ENCODE measurements at places on chromosomes 16 and 17.

DNA sequence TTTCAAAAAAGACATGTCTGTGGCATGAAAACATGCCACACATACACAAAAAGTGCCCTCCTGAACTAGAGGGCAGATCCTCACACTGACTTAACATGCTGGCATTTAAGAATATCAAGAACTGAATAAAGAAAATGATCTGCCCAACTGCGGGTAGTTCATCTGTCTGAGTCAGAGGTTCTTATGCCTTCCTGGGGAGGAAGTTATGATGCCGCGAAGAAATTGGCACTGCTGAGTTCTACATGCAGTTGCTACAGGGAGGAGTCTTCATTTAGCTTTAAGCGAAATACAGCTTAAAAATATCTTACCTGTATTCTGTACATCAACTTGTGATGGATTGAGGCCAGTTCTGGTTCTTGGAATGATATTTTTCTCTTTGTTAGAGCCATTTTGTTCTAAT, 6.3 kb downstream of the ALDH3A2 start:
- no peak for DNase-seq

GRCh38 chr17:70857351-70857750, 688.0 kb downstream of the KCNJ2 start:
- DNase-seq: no peak

DNA sequence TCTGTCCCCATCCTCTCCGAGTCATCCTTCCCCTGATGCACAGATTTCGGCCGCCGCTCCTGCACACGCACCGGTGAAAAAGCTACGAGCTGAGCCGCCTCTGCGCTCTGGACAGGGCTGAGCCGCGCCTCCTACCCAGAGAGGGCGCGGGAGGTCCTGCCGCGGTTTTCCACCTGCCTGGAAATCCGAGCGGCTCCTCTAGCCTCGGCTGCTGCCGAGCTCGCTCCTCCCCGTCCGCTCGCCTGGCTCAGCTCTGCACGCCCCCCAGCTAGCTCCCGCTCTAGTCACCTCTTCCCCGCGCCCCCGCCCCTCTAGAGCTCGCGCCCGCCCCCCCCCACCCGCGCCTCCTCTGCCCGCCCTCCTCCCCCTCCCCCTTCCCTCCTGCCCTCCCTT, 198 bp upstream of the SHISA9 start:
- no peak for DNase-seq

GRCh38 chr17:9148905-9149525, 127.7 kb downstream of the NTN1 start:
- no peak for DNase-seq

DNA sequence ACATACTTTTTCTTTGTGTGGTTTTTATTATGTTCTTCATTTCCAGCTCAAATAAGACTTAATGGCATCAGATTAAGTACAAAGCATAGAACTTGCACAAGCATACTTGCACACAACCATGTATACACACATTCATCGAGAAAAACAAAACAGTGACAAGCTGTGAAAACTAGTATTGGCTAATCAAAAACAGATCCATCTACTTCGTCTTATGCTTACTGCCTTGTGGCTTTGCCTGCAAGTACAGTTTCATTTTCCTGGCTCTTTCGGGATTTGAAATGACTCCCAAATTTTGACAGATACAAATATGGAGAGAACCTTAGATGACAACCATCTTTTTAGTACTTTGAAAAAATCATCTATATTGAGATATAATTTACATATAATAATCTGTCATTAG, 338.3 kb downstream of the BCAS3 start:
- DNase-seq: no peak

DNA sequence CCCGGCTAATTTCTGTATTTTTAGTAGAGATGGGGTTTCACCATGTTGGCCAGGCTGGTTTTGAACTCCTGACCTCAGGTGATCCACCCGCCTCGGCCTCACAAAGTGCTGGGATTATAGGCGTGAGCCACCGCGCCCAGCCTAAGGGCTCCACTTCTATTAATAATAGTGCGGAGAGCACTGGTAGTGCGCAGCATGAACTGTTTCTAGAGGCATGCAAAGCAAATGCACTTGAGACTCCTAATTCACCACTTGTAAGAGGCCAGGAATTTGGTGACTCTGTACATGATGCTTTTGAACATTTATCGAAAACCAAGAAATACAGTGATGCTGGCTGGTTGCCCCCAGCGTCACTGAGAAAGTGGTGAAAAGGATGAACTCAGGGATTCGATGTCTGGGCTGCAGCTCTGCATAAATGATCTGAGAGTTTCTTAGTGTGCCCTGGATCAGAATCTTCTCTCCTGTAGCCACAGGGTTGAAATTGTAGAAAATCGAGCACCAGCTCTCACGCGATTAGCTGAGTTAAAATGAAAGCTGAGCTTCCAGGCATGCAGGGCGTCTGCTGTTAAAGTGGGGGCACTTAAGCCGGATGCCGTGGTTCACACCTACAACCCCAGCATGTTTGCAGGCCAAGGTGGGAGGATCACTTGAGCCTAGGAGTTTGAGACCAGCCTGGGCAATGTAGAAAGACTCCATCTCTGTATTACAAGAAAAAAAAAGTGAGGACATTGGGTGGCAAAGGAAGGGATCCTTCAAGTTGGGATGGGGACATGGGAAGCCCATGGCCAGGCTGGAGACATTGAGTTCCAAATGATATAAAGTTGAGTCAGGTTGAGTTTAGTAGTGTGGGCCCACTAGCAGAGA, 4.8 kb downstream of the RNF213 start:
- no peak for DNase-seq

- DNase-seq: no peak
Observed at GRCh38 chr16:61362585-61362984, 673.7 kb downstream of the CDH8 start.

DNA sequence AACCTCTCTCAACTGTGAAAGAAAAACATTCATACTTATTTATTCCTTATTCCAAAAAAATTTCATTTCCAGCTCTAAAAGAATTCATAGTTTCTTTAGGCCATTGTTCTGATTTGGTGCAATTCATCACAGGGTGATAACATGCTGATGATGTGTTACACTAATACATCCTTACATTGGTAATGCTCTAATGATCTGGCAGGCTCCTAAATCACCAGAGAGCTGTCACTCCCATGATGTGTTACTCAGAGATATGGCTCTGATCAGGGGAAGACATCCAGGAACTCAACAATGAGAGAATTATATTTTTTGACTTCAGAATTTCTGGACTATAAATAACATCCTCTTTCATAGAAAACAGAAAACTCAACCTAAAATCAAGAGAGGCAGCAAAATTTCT, 209.3 kb downstream of the CHD9NB start:
- no peak for DNase-seq

GRCh38 chr17:17315142-17315821, 12.1 kb downstream of the NT5M start:
- DNase-seq: no peak

GRCh38 chr17:1469231-1469852, 13.3 kb upstream of the CRK start:
- DNase-seq: no peak

DNA sequence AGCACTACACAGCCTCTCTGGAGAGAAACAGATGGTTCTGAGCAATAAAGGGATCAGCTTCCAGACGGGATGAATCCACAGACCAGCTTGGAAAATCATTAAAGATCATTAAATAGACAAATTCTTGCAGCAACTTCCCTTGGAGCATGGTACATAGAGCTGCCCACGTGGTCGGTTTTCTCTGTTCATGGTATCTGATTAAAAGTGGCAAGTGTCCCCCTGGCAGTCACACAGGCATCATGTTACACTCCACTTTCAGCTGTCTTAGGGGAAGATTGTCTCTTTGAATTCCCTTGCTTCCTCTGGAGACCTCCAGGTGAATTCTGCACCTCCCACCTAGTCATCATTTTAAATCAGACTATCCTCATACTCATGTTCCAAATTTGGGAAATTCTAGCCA, 92.2 kb upstream of the CACNG3 start:
- no peak for DNase-seq

GRCh38 chr17:82699551-82699950, 1.1 kb upstream of the RAB40B start:
- no peak for DNase-seq

GRCh38 chr16:68367030-68367429, 56.2 kb downstream of the PRMT7 start:
- no peak for DNase-seq

GRCh38 chr16:67752641-67753040, 33.5 kb upstream of the GFOD2 start:
- DNase-seq: no peak

- DNase-seq: no peak
Observed at GRCh38 chr17:71938340-71939010, 182.3 kb upstream of the SOX9 start.

- DNase-seq: no peak
Observed at GRCh38 chr17:8072341-8072728, 15.2 kb downstream of the ALOX12B start.

GRCh38 chr16:85611444-85612190, 1.5 kb upstream of the GSE1 start:
- peak; percentile 89 for DNase-seq

GRCh38 chr17:50917418-50917743, 51.2 kb upstream of the TOB1 start:
- DNase-seq: no peak

GRCh38 chr17:8210761-8211458, 535 bp upstream of the AURKB start:
- peak; percentile 53 for DNase-seq

DNA sequence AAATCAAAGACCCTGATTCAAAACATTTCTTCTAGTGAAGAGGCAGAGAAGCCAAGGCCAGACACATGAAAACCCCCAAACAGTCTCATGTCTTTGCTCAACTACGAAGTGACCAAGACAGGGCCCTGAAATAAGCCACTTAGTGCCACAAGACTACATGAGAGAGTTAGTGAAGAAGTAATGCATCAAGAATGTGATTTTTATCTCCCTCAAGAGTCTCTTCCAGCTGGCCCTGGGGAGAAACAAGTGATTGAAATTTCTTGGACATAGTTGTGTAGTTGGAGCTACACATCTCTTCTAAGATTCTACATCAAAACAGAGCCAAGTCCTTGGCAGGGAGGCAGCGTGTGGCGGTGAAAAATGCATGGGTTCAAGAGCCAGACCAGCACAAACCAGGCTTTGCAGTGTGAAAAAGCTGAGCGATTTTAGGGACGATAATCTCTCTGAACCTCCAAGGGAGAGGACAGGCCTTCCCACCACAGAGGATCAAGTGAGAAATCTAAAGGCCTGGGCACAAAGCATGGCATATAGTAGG, 30.6 kb downstream of the LYRM1 start:
- DNase-seq: no peak

DNA sequence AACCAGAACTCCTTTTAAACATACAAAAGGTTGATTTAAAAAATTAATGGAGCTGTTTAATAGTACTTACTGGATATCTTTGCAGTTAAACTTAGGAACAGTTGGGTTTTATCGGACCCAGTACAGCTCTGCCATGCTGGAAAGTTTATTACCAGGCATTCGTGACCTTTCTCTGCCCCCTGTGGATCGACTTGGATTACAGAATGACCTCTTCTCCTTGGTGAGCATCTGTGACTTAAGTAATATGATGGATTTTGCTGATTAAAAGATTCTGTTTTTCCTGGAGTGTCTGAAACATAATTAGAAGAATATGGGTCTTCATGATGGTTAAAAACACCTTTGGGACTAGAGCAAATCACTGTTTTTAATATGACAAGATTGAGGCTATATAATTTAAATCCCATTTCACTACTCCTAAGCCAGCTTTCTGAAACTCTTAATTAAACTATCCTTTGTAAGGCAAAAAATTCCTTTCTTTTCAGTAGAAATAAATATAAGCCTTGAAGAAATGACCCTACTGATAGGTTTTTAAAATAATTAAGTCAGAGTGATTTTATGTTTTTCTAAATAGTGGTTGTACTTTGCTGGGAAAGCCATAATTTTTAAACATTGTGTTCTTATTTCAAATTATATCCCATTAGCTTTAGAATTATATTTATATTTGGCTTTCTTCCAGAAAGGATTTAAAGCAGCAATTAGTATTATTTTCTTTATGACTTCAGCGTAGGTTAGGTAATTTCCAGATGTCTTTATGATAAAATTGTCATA, 45.7 kb upstream of the KPNB1 start:
- no peak for DNase-seq

DNA sequence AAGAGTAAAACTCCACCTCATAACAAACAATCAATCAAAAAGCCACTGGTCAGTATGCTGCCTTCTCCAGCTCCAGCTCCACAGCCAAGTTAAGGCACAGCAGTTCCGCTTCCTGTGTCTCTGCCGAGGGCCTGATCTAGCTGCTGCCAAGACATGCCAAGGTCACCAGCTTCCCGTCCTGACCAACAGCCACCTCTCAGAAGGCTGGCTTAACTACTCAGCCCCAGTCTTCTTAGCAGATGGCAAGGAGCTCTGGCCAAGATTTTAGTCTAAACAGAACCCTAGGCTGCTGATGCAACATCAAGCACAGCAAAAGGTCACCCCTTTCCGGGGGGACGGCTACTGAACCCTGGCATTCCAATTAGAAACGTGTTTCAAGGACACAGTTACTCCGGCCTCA, 17.7 kb upstream of the MNT start:
- DNase-seq: peak; percentile 55

GRCh38 chr16:66539623-66540469, 10.1 kb downstream of the TK2 start:
- no peak for DNase-seq

DNA sequence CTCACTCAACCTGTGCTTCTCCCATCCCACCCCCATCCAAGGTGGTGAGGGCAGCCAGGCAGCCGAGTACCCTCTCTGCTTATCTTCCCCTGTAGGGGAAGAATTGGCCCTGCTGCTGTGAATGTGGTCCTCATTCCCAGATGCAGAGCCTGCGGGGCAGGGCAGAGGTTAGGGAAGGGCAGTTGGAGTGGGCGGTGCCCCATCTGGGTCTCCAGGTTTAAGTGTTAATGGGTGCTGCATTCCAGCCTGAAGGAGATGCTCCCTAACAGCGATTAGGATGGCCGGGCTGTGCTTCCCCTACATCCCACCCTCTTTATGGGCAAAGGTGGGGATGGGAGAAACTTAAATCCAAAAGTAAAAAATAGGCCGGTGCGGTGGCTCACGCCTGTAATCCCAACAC, 12.1 kb downstream of the TMEM95 start:
- DNase-seq: no peak

DNA sequence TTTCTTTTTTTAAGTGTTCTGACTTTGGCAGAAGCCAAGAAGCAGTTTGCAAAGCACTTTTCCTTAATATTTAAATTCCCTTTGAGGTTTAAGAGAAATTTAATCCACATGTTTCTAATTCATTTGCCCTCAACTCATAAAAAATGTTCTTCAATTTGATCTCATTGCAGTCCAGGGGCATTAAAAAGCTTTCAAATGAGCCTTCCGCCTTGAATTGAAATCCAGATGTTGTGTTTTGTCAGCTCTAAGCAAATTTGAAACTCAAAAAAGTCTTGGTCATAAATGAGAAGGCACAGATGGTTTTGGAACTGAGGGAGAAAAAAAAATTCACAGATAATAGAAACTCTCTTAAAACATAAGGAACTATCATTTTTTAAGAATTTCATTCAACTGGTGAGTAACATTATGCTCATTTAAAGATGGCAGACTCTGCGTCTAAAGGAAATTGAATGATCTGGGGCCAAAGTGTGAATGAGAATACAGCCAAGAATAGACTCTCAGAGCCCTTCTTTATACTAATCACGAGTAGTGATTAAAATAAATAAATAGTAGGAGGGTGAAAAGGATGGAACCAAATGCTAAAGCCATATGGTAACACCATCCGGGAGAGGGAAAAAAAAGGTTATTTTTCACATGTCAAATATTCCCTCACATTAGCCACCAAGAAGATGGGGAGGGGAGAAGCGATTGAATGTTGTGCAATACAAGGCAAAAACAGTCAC, 1304.7 kb downstream of the CDH8 start:
- DNase-seq: no peak

- no peak for DNase-seq
Observed at GRCh38 chr16:13839577-13839976, 80.4 kb upstream of the ERCC4 start.

Data from MG63 (cell line).